ENCODE measurements at places on chromosomes 2 and 18.
A peak's percentile ranks its signal among the peaks of the same experiment; 100 is the strongest.

- DNase-seq = no peak
Measured at GRCh38 chr2:128638341-128639119, 319.9 kb upstream of the HS6ST1 start.

GRCh38 chr2:236820763-236821344, 251.2 kb downstream of the ACKR3 start:
- DNase-seq = no peak

DNA sequence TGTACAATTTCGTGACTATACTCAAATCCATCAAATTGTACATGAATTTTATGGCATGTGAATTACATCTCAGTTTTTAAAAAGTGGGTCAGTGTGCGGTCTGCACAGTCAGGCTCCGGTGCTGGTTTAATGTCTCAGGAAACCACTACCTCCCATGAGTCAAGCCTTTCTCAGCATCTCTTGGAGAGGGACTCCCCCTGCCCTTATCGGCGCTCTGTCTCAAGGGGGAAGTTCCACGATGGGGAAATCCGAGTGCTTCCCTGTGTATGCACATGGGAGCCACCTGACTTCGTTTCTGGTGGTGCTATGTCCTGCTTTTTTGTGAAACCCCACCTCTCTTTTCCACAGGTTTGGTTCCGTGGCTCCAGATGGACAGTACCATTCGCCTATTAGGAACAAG, 72.5 kb downstream of the ACOXL start:
- peak; percentile 53 for DNase-seq

GRCh38 chr2:33246432-33246831, 230.0 kb upstream of the RASGRP3 start:
- DNase-seq = no peak

DNA sequence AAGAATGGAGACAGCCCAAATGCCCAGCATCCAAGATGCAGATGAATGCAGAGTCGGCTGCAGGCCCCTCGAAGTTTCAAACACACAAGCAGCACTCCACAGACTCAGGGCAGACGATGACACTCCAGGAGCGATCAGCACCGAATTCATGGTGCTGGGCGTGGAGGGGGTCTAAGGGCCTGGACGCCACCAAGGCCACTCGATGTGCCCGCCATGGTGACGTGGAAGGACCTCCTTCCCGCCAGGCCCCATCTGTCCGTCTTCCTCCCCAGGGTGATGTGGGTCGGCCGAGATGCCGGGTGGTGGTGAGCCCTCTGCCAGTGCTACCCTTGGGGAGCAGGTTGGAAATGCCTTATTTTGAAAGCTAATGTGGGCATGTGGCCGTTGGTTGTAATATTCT, 9.4 kb downstream of the KIF1A start:
- DNase-seq = no peak

- DNase-seq = no peak
Measured at GRCh38 chr2:3354986-3355385, 22.6 kb downstream of the EIPR1 start.

GRCh38 chr18:49967636-49968313, 154.4 kb upstream of the ACAA2 start:
- DNase-seq = no peak

DNA sequence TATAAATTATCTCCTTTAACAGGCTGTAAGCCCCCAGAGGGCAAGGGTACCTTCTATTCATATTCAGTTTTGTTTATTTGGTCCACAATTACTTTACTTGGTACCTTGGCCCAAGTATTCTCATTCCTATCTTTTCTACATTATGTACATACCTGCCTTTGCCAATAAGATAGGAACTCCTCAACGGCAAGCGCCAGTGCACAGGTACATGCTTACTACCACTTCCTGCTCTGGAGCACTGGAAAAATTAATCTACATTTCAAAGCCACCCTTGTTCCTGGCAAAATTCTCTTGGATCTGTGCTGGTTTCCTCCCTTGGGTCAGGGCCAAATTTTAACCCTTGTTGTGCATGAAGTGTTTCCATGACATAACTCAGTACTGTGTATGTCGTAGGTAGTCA, 34.3 kb upstream of the LMAN1 start:
- no peak for DNase-seq

DNA sequence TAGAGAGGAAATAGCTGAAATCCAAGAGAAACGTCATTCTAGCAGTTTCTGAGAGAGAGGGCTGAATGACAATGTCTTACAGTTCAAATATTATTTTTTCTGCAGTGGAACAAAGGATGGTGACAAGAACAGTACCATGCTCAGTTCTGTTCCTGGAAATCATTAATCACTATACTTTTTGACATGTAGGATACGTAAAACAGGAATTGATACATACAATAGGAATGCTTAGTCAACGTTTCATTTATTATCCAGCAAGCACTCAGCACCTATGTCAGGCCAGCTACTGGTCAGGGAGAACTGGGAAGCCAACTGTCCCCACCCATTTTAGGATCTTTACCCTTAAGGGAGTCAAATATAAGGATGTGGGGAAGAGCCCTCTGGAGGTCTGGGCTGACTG, 114.7 kb downstream of the DHRS9 start:
- DNase-seq = no peak

- no peak for DNase-seq
Measured at GRCh38 chr18:34650121-34650545, 60.0 kb upstream of the DTNA start.

- peak; percentile 48 for DNase-seq
Measured at GRCh38 chr2:44362207-44363015, 664 bp downstream of the CAMKMT start.

- no peak for DNase-seq
Measured at GRCh38 chr2:62478093-62478580, 27.9 kb downstream of the TMEM17 start.
